ENCODE measurements at places on chromosomes 4 and X.

DNA sequence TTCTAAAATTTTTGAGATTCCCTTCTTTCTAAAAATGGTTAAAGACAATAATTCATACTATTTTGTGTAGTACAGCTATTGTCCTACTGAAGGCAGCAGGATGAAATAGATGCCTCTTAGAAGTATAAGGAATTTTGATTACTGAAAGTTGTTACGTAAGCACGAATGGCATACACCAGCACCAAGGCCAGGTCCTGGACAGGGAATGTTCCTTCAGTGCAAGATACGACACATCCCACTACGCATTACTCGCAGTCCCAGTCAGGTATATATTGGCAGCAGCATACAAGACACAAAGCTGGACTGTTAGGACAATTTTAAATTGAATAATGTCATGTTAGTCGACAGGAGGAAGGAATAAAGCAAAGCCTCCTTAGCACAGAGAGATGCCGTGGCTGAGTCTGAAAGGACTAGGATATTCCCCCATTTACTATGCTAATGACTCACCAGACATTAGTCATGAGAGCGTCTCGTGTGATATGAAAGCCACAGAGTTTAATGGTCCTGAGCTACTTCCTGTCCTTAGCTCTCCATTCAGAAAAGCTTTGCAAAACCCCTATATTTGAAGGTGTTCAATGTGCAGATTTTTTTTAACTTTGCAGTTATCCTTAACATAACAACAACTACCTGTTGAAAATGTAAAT is 504.3 kb downstream of the FAM133A start:
- DNase-seq: no peak

GRCh38 chr4:128358913-128359279 is 71.3 kb upstream of the PGRMC2 start:
- DNase-seq: no peak

DNA sequence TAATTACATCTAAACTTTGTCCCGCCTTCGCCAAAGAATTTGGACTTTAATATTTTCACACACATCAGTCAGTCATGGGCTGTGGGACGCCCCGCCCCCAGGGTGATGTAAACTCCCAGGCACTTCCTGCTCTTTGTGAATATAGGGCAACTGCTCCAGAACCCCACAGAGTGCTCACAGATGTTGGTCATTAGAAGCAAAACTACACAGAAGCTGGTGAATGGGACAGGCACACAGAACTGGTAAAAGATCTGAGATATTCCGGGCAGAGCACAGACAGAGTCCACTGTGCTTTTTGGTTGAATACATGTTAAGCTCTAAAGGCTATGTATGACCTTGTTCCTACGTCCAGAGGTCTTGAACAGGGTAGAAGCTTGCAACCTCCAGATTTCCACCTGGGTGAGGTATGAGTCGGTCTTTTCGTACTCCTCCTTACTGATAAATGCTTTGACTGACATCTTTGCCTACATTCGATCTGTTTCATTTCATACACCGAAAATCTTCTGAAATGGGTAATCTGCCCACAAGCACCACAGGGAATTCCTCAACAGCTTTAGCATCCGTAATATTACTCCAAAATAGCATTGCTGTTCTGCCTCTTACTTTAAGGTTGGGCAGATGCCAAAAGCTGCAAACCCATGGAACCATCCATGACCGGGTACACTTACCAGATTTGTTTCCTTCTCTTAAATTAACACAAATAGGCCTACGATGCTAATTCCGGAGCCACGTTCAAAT is 144.6 kb downstream of the AMELX start:
- DNase-seq: no peak

DNA sequence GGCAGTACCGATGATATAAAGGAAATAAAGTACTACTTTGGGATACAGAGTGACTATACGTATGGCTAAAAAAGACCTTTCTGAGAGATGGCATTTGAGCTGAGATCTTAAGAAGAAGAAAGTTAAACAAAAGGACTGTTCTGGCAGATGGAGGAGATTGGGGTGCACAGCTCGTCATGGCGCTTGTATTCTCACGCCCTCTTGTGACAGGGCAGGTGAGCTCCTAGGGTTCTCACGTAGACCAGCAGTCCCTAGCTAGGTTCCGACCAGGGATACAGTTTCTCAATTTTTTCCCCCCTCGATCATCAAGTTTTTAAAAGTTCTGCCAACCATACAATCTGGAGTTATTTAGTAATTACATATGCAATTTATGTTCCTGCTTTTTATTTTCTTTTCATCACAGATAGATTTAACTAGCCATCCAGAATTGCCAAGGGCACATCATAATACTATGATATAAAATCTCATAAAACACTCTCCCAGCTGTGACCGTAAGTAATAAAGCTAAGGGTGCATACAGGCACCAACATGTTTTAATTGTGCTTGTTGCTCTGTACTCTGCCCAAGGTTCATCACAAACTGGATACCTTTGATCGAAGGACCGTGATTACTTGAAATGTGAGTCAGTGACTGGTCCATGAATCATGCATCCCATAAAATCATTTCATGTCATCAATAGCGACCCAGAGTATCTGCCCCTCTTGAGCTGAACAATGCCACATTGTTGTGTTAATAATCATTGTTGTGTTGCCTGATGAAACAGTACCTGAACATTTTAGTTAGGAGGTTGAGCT is 69.4 kb upstream of the ZNF518B start:
- DNase-seq: no peak

- DNase-seq: peak; percentile 20
Observed at GRCh38 chr4:56786955-56787354, 34.5 kb downstream of the SPINK2 start.

- no peak for DNase-seq
Observed at GRCh38 chrX:153845195-153845594, 14.9 kb upstream of the PDZD4 start.

DNA sequence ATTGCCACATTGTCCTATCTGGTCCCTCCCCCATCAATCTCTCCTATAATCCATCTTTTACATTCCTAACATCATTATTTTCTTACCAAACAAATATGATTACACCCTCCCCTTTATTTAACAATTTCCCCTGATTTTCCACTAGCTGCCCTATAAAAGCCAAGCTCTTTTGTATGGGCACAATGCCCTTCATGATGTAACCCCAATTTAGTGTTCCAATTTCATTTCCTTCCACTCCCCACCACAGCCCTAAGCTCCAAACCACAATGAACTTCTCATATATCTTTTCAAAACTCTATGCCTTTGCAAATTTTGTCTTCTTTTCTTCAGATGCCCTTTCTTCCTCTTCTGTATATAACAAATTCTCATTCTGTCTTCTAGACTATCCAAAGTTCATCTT is 39.5 kb upstream of the PTPN13 start:
- no peak for DNase-seq

- no peak for DNase-seq
Observed at GRCh38 chr4:61223385-61223784, 23.3 kb downstream of the ADGRL3 start.

- no peak for DNase-seq
Observed at GRCh38 chr4:39521253-39521919, 5.9 kb downstream of the UGDH start.

GRCh38 chrX:30904632-30905031 is 15.6 kb upstream of the TAB3 start:
- DNase-seq: no peak

DNA sequence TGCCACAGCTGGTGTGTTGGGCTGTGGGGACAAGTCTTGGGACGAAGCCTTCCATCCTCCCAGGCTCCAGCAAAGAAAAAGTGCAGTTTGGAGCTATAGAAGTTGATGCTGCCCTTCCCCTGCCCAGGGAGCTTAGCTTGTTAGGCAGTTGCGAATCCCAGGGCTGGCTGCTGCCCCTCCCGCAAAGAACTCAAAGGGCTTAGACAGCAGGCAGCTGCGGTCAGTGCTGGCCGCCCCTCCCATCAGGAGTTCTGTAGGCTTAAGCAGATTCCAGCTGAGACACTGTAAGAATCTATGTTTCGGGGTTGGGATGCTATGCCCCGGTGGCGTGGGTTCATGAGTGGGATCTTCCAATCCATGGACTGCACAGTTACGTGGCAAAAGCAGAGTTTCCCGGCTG is 956.7 kb downstream of the GLUD2 start:
- no peak for DNase-seq

GRCh38 chrX:68997911-68998310 is 167.3 kb downstream of the PJA1 start:
- DNase-seq: no peak

- no peak for DNase-seq
Observed at GRCh38 chr4:168880072-168880675, 129.9 kb downstream of the CBR4 start.

- DNase-seq: no peak
Observed at GRCh38 chr4:102860611-102861324, 8.0 kb upstream of the CISD2 start.

GRCh38 chr4:70749313-70749712 is 27.5 kb downstream of the RUFY3 start:
- DNase-seq: no peak
